ENCODE measurements at places on chromosomes 3 and 15.

DNA sequence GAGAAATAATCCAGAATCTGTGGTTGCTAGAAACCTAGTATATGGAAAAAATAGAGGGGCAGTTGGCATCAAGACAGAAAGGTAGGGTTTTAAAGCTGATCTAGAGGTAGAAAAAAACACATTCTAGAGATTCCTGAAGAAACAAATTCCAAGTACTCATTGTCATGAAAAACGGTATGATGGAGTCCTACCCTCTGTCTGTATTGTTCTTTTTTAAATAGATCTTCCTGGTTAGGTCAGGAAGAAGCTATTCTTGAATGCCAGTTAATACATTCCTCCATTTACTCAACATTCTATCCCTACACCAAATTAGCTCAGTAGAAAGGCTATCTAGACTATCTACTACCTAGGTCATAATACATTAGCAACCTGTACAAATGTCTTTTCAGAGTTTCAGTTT lies 364.7 kb downstream of the FHIT start:
- no peak for DNase-seq

DNA sequence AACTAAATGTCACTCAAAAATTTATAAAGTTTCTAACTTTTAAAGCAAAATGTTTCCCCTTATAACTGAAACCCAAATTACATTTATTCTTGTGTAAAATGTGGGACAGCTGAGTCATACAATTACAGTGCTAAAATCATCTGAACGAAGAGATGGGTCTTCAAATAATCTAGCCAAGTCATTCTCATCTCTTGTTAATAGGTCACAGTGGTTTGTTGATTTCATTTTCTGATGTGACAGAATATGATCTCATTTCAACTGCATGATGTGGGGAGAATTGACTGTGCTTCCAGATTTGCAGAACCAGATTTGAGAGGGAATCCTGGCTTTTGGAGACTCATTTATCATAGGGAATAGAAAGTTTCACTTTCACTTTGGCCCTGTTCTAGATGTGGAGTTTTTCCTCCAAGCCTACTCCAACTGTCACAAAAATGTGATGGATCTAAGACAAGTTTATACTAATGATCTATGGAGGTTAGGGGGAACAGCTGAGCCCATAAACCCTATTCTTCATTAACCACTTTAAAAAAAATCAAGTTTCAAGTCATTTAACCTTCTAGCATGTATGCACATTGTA lies 685.0 kb downstream of the PDCD6IP start:
- no peak for DNase-seq

- no peak for DNase-seq
Measured at GRCh38 chr3:53049987-53050386, 4.1 kb upstream of the SFMBT1 start.

DNA sequence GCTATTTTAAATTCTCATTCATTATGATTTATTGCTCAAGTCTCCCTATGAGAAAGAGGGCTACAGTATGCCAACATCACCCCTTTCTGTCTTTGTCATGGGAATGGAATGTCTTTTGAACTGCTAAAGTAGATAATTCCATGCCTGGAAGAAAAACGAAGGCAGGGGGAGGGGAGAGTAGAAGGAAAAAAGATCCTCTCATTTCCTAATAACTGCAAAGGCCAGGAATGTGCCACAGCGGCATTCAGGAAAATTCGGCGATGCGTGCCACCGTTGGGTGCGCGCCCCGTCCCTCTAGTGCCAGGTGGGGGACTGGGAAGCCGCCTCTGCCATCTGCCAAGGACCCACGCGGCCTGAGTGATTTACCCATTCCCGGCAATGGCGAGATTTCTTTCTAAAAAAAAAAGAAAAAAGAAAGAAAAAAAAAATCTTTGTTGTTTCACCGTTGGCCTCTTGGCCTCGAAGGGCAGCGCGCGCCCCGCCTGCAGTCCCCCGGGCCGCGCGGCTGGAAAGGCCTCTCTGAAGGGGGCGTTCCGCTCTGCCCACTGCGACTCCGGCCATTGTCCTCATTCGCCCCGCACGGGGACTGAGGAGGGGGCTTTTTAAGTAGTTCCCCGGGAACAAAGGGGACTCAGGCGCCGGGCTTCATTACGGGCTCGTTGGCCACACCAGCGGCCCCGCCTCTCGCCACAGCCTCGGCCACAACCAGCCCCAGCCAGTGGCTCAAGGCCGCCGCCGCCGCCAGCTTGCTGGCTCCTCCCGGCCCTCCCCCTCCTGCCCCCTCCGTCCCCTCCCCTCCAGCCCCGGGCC lies 54.5 kb downstream of the CPN2 start:
- no peak for DNase-seq

DNA sequence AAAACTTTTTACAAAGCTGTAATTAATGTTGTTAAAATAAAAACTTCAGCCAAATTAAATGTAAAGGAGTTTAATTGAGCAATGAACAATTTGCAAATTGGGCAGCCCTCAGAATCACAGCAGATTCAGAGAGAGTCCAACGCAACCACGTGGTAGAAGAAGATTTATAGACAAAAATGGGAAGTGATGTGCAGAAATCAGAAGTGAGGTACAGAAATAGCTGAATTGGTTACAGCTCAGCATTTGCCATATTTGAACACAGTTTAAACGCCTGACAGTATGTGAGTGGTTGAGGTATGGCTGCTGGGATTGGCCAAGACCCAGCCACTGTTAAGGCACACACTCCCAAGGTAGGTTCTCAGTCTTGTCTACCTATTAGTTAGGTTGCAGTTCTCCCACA lies 14.4 kb upstream of the PLA2G4D start:
- DNase-seq, result no peak

DNA sequence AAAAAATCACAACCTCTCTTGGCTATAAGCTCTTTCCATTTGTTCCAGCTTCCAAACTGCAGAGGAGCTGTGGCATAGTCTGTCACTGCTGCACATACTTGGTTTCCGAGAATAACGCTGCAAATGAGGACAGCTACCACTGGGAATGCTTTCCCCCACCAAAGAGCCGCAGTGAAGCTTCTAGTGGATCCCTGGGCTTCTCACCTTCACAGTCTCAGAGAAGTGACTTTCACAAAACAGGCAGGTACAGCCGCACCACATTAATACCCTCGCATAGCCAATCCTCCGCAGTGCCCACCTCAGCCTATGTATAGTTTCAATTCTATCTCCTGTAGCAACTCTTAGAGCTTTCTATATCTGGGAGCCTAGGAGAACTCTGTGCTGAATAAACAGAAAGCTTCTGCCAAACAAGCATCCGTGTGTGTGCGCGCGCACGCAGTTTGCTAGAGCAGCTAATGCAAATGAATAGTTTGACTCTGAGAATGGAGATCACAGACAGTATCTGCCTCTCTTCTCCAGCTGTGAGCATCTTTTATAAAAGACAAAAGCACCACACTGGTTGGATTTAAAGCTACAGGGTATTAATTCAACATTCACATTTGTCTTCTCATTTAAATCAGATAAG lies 81.9 kb upstream of the PLXND1 start:
- DNase-seq, result no peak

GRCh38 chr3:70028361-70028760 lies 28.8 kb downstream of the SAMMSON start:
- no peak for DNase-seq

DNA sequence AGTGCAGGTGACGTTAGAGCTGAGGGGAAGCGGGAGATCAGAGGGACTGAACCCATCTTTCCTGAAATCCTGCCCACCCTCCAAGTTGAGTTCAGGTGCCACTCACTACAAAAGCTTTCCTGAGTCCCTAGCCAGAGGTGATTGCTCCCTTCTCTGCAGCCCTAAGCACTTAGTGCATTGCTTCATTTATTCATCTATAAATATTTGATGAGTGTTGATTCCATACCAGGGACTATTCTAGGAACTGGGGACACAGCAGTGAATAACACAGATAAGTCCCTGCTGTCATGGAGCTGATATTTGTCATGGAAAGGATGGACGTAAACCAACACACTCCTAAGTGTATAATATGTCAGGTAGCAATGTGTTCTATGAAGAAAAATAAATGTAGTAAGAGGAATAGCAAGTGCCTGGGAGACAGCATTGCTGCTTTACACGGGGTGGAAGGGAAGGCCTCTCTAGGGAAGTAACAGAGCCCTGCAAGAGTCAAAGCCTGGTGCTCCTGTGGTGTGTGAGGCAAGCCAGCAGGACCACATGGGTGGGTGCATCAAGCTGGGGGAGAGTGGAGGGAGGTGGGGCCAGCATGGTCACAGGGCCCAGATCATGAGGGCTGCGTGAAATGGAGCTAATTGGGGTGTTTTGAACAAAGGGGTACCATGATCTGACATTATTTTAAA lies 18.6 kb downstream of the ALPK3 start:
- DNase-seq, result no peak

GRCh38 chr3:95738045-95738444 lies 1076.3 kb upstream of the EPHA6 start:
- no peak for DNase-seq

DNA sequence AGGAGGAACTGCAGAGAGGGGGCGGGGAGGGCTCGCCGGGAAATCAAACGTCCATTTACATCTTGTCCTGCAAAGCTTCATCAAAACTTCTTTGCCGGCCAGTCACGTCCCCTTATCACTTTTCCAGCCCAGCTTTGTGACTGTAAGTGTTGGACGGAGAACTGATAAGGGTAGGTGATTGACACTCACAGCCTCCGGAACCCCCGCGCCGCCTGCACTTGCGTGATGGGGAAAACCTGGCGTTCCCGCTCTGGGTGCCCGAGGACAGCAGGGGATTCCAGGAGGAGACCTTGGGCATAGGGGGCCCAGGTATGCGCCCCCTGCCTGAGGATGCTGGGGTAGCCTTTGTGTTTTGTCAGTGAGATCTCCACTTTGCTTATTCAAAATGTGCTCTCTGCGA lies 72.8 kb upstream of the ANKRD34C start:
- no peak for DNase-seq

- DNase-seq, result no peak
Measured at GRCh38 chr3:79490165-79491028, 277.4 kb downstream of the ROBO1 start.

GRCh38 chr3:196641333-196642054 lies 2.0 kb downstream of the NRROS start:
- DNase-seq, result peak; percentile 35

GRCh38 chr15:49530092-49530491 lies 90.5 kb downstream of the FAM227B start:
- DNase-seq, result no peak

DNA sequence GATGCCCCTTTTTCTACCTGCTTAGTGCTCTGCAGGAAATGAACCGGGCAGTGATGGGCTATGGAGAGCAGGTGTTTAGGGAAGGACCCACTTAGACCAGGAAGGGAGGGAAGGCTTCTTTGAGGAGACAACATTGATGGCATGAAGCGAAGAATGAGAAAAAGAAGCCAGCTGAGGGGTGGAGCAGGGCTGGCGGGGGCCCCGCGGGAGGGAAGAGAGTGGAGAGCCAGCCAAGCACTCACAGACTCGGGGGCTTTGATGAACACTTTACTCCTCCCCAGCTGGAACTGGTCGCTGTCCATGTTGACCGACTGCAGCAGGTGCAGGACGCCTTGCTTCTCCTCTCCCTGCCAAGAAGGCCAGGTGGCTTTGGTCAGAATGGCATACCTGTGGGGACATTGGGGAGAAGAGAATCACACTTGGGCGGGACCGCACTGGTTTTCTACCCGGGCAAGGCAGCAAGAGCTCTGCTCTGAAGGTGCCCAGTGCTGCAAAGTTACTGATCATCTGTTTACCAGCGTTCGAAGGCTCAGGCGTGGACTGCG lies 28.4 kb upstream of the LDHAL6B start:
- DNase-seq, result no peak

DNA sequence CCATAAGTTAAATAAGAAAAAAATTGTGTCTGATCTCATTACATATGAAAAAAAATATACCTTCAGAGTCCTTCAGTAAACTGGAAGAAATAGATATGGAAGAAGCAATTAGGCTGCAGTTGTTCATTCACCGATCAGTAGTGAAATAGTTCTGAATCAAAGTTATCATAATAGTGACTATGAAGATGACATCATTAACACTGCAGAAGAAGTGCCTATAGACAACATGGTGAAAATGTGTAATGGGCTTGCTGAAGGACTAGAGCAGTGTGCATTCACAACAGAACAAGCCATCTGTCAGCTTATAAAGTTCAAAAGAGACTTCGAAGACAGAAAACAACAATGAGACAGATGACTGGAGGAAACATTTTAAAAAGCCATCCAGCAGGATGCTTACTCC lies 144.5 kb downstream of the NAALADL2 start:
- no peak for DNase-seq

- DNase-seq, result no peak
Measured at GRCh38 chr15:79608066-79608864, 176.1 kb downstream of the MINAR1 start.

DNA sequence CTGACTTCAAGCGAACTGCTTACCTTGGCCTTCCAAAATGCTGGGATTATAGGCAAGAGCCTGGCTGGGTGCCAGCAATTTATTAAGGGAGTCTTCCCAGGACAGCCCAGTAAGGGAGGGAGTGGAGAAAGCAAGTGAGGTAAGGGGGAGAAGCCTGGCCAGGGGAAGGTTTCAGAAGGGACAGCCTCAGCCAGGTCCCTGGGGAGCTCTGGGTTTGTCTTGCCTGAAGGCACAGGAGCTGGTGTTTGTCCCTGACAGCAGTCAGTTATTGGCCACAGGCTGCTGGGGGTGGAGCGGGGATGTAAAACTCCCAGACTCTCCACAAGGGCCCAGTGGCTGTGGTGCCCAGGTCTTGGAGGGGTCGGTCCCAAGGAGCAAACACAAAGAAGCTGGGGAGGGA lies 33.0 kb upstream of the CDCP1 start:
- no peak for DNase-seq

DNA sequence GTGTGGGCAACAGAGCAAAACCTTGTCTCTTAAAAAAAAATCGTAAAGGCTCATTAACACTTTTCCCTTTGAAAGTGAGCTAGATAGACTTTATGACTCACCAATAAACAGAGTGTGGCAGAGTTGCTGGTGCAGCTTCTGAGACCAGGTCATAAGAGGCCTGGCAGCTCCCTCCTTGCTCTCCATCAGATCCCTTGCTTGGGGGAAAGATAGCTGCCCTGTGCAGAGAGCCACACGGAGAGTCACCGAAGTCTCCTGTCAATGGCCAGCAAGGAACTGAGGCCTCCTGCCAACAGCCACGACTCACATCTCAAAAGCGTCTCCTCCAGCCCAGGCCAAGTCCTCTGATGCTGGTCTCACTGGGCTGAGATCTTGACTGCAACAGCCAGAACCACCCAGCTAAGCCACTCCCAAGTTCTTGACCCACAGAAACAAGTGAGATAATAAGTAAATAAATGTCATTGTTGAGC lies 8.7 kb upstream of the GP9 start:
- no peak for DNase-seq

DNA sequence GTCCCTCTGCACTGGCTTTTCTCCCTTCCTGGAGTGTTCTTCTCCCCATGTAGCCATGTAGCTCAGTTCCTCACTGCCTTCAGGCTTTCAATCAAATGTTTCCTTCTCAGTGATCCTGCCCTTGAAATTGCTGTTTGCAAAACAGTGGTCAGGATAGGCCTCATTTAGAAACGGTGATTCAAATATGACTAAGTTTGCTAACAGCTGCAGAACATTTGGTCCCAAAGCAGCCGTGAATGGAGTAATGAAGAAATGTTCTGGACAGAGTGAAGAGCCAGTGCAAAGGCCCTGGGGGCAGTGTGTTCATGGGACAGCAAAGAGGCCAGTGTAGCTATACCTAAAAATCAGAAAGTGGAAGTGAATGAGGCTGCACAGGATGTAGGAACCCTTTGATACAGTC lies 223.4 kb downstream of the FEZF2 start:
- DNase-seq, result no peak

Measured in stimulated activated CD4-positive, alpha-beta T cell treated with anti-CD3 and anti-CD28 coated beads, Interleukin-15, amount 100 ng/mL, for 1 hour (primary cell).